ENCODE measurements at places on chromosomes 2 and 18.

- DNase-seq: no peak
Observed at GRCh38 chr2:163173591-163173990, 335.0 kb upstream of the KCNH7 start.

GRCh38 chr2:46335391-46336282, 38.4 kb downstream of the EPAS1 start:
- no peak for DNase-seq

- DNase-seq: no peak
Observed at GRCh38 chr2:171241771-171242170, 81.1 kb upstream of the TLK1 start.

GRCh38 chr2:232142049-232142448, 180.5 kb downstream of the DIS3L2 start:
- DNase-seq: no peak

- DNase-seq: no peak
Observed at GRCh38 chr2:37997629-37998028, 72.5 kb downstream of the RMDN2 start.

DNA sequence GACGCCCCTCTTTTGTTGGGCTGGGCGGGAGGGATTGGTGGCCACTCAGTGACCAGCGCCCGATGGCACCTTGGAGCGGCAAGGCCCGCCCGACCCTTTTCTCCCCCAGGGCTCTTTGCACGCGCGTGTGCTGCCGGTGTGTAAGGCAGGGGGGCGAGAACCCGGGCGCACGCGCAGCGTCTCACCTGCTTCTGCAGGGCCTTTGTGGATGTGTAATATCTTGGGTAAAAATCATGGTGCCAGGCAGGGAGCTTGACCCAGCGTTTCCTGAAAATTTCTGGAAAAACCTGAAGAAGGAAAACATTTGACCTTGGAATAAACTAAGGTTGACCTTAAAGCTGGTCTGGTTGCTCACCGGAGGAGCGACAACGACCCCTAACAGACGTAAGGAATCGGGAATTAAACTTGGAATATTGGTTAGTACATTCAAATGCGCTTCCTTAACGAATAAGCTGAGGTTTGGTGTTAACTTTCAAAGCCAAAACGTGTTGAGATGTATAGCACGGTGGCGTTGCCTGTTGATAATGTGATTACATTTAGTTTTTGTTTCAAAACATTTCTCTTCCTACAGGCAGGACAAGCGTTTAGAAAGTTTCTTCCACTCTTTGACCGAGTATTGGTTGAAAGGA, 438 bp downstream of the HSPE1 start:
- DNase-seq: no peak

- no peak for DNase-seq
Observed at GRCh38 chr2:10532638-10533101, 84.5 kb upstream of the ODC1 start.

DNA sequence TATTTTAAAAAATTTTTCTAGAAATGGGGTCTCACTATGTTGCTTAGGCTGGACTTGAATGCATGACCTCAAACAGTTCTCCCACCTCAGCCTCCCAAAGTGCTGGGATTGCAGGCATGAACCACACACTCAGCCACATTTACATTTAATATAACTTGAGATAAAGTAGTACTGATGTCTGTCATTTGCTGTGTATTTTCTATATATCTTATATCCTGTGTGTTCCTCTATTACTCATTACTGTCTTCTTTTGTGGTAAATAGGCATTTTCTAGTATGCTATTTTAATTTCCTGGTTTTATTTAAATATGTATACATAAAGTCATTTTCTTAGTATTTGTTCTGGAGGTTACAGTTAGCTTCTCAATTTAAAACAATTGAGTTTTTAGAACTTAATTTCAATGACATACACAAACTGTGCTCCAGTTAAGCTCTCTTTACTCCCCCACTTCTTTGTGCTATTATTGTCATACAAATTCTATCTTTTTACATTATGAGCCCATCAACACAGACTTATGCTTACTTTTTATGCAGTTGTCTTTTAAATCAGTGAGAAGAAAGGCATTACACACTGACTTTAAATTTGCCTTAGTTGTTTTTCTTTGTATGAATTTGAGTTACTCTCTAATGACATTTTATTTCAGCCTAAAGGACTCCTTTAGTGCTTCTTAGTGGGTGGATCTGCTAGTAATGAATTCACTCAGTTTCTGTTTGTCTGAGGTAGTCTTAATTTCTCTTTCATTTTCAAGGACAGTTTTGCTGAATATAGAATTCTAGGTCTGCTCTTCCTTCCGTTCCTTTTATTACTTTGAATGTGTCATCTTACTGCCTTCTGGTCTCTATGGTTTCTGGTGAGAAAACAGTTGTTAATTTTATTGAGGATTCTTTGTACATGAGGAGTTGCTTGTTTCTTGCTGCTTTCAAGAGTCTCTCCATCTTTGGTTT, 6.2 kb upstream of the INPP4A start:
- no peak for DNase-seq

DNA sequence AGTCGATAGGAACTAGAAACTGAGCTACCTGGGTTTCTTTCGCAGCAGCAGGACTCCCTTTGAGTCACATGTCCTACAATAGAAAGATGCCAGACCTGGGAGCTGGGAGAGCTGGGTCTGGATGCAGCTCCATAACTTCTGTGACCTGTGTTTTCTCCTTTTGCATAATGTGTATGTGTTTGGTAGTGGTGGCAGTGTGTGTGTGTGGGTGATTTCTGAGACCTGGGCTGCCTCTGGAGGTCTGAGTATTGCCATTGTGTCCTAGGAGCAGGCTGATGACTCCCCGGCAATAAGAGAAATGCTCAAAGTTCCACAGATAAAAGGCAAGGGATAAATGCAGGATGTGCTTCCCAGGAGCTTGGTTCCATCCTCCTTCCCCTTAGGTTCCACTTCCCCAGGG, 6.4 kb downstream of the WNT10A start:
- no peak for DNase-seq

DNA sequence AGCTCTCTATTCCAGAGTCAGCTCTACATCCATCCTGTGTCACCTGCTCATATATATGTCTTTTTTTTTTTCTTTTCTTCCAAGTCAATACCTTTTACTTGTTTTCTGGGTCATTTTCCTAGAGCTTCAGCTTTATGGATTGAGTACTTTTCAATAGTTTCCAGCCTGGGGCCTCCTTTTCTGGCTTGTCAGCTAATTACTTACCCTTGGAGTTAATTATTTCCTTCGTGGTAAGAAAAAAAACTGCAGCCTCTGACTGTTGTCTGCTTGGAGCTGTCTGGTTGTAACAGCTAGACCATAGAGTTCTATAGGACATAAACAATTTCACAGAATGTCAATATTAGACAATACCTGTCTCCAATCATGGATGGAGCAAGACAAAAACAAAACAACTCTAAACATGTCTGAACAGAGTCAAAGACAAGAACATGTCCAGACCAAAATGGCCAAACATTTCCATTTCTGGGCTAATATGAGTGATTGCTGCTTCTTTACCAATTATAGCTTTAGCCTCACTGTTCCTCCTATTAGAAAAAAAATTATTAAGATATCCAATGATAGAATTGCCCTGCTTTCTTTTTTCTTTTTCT, 643.1 kb downstream of the SLC4A3 start:
- DNase-seq: no peak

- no peak for DNase-seq
Observed at GRCh38 chr18:62497190-62497772, 25.5 kb upstream of the ZCCHC2 start.

GRCh38 chr18:43265465-43265864, 11.8 kb downstream of the SYT4 start:
- no peak for DNase-seq

GRCh38 chr2:219131744-219132143, 28.9 kb downstream of the NHEJ1 start:
- DNase-seq: no peak

- DNase-seq: no peak
Observed at GRCh38 chr18:10131460-10132395, 217.9 kb downstream of the VAPA start.

DNA sequence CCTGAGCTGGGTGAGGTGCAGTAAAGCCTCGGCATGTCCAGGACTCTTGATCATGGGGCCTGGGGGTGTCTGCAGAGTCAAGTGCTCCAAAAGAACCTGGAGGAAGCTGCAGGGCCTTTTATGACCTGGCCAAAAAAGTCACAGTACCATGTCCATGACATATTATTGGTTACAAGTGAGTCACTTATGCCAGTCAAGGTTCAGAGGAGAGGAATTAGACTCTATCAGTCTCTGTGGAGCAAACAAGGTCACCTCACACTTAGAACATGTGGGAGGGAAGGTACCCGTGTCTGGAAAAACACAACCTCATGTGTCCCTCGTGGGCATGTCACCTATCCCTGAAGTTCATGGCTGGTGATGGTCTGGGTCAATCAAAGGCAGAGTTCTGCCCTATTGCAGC, 465.7 kb downstream of the FBXO15 start:
- DNase-seq: no peak

DNA sequence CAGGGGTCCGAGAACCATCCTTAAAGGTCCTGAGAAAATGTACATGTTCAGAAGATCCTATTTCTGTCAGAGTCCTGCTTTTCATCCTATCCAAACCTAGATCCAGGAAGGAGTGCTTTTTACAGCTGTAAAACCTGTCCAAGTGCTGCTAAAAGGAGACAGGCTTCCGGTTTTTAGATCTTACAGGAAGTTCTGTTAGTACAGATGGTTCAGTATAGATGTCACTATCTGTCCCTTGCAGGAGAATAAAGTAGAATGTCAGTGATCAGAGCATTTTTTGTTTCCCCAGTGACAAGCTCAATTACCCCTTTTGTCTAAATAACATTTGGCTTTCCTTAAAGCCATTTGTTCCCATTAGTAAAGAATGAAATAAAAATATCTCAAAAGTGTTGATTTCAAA, 98.3 kb downstream of the NRP2 start:
- no peak for DNase-seq

DNA sequence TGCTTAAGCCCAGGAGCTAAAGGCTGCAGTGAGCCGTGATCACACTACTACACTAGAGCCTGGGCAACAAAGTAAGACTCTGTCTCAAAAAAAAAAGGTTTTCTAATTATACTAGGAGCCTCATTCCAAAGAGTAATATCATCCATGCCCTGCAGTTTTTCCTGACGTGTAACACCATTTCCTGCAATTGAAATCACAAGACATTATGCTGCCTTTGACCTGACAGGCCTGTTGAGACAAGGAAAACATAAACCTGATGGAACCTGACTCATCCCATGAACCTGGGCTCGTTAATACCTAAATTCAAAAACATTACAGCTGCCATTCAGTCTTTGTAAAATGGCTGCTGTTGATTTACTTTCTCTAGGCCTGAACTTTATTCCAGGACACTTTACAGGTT, 58.7 kb upstream of the PEX13 start:
- DNase-seq: no peak

DNA sequence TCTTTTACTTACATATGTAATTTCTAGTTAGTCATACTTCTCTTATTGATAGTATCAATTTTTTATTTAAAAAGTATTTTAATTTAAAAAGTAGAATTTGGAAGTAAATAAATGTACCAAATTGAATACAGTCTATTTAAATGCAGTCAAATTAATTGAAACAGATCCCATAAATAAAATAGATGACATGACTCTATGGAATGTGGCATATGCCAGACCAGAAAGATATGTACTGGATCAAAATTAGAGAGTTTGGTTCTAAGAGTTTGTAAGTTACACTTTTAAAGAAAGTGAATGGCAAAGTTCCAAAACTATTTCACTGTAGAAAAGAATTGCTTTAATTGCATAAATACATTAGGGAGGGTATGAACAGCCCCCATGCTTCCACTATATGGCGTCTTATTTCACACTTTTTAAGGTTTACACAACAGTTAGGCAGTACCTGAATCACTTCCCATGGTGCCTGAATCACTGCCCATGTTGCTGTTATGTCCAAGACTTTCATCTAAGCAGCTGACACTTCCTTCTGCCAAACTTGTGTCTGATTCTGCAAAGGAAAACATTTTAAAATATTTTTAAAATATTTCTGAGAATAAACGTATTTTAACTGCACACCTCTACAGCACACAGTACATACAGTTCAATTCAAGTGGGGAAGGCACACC, 25.2 kb downstream of the IFIH1 start:
- no peak for DNase-seq

DNA sequence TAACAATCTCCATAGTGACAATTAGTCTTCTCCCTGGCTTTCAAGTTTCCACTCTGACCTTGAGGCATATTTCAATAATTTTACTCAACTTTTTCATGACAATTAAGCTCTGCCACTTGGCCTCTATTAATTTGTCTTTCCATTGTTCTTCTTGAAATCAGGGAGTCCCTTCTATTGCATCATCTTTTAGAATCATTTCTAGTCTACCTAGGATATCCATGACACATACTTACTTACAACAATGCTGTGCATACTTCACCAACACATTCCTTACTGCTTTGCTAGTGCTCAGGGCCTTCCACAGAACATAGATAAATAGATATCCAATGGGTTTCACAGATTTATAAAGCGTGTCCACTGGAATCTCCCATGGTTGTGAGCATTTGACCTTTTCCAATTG, 331.5 kb upstream of the LRP1B start:
- DNase-seq: no peak

DNA sequence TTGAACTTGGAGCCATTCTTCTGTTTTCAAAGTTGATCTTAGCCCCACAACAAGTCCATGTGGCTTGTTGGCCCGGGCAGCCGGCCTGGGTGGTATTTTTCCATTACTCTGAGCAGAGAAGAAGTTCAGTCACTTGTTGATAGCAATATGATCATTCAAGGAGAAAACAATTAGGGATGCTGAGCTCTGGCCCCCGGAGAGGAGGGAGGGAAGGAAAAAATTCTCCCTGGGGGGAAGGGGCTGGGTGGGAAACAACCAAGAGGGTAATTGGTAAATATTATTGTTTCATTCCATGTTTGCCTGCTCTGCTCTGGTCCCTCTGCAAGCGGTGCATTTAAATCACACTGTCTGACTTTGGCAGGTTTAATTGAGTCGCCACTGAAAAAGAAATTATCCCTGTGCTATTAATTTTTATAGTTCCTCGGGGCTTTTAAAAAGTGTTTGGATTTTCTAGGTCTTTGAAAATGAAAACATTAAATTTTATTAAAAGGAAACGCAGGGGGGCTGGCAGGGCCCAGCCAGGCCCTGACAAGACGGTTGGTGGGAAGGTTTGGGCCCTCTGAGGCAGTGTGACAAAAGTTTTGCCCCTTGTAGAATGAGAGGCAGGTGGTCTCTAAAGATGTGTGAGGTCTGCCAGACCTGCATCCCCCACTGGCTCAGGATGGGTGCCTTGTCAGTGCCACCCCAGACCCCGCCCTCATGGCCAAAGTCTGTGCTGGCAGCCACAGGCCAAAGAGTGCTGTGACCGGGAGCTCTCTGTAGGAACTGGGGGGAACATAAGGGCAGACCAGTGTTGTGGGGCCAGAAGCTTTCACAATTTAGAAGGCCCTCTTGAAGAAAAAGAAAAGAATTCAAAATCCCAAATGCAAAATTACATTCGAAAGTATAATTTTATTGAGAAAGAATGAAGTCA, 52.5 kb upstream of the SLC14A2 start:
- DNase-seq: no peak

DNA sequence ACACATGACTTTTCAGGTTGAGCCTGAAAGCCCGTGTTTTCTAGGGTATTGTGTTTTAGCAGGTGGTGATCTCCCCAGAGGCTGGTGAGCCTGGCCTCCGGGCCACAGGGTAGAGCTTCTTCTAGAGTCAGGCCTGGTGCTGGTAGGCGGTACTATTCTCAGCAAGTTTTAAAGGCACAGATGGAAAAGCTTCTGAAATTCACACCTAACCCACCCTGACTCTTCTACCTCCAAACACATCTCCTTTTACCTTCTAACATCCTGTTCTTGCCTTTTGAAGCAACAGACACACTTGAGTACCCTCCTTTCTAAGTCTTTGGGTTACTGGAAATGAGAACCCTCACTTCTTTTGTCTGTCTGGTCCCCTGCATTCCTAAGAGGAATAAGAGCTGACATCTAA, 191.1 kb downstream of the SETBP1 start:
- no peak for DNase-seq

GRCh38 chr2:29475499-29475898, 360.3 kb downstream of the CLIP4 start:
- DNase-seq: no peak
